ENCODE measurements at places on chromosomes 1 and 21.

DNA sequence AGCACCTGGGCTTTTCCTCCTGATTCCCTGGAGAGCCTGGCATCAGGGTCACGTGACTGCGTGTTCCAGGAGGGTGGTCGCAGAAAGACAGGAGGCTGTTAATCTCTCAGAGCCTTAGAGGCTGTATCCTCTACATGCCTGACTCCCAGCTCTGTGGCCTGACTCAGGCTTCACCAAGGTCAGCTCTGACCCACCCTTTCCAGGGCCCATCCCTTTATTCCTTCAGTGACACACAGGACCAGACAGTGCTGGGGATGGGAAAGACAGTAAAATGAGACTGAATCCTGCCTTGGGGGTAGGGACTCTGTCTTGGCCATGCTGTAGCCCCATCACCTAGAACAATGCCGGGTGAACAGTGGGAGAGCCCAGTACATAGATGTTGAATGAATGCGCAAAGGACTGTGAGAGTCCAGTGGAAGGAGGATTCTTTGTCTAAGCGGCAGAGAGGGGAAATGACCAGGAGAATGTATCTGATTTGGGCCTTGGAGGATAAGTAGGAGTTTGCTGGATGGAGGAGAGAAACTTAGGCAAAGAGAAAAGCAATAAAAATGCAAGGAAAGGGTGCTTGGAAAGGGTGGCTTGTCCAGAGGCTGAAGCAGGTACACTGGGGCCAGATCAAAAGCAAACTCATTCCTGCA lies 33.0 kb downstream of the EPHX1 start:
- DNase-seq, result no peak

DNA sequence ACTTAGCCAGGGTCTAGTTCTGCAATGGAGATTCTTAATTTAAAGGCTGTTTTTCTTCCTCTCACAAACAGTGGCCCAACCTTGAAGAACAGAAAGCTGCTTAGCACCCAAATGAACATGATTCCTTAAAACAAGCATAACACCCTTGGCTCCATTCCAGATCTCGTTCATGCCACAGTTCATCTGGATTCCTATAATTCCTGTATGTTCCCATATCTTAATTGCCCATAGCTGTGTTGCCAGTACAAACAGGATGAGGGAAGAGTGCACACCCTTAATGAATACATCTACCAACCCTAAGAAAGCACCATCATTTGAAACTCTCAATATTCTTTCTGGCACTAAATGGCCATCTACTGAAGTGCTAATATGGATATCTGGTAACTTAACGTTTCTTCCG lies 45.5 kb downstream of the TGFB2 start:
- no peak for DNase-seq

DNA sequence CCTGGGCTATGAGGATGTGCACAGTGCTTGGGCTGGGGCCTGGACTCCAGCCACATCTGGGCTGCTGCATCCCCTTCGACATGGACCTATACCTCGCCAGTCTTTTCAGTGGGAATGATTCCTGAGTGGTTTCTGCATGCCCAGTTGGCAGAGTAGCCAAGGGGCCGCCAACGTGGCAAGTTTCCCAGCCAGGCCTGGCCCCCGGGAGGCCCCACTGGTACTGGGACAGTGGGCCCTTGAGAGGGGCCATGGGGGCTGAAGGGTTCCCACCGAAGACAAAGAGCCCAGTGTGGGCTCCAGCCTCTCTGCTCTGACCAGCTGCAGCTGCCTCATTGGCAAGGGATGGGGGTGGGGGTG lies 15.4 kb downstream of the RAP1GAP start:
- no peak for DNase-seq

DNA sequence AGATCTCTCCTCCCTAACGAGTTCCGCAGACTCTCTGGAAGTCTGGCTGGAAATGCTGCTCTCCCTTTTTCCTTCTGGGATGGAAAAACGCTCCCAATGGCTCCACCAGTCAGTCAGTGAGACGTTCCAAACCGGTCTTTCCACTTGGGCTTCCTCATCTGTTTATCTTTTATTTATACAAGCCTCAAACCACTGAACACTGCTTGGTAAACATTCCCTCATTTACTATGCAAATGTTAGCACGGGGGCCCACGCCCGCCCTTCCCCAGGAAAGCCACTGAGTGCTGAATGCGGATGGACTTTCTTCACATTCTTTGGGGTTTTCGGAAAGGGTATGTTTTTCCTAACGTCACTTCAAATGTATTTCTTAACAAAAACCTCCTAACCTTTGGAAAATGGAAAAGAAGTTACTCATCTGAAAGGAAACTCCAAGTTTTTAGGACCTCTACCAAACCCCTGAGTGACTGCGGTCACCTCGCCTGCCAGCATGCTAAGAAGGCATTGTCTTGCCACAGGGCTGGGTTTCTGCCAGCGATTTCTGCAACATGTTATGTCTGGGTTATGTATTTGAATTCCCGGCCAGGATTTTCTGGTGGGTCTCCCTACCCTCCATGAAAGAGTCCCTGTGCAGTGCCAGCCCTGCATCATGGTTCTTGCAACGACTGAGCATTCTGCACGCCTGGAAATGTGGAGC lies 14.0 kb upstream of the UMODL1 start:
- peak; percentile 42 for DNase-seq

- no peak for DNase-seq
Observed at GRCh38 chr1:11845641-11846335, 1.8 kb downstream of the NPPA start.

DNA sequence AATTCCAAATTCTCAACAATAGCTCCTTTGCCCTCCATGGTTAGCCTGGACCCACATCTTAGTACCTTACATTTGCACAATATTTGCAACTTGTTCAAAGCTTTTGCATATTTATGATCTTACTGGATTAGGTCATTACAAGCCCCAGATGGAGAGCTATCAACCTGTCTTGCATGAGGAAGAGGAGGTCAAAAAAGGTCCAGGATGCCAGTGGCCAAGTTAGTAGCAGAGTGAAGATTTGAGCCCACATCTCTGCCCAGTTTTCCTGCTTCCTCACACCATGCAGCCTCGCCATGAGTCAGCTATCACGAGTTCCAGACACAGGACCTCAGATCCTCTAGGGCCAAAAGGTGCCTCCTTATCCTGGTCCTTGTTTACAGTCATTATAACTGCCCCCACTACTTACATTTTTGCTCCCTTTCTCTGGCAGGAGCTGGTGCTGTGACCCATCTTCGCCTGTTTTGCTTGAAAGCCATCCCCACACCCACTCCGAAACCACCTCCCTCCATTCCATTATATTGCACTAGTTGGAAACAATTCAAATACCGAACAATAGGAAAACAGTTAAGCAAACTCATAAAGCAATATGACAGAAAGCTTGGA lies 5.0 kb upstream of the AHCYL1 start:
- DNase-seq, result no peak

- DNase-seq, result no peak
Observed at GRCh38 chr1:147630022-147630421, 40.3 kb downstream of the ACP6 start.

DNA sequence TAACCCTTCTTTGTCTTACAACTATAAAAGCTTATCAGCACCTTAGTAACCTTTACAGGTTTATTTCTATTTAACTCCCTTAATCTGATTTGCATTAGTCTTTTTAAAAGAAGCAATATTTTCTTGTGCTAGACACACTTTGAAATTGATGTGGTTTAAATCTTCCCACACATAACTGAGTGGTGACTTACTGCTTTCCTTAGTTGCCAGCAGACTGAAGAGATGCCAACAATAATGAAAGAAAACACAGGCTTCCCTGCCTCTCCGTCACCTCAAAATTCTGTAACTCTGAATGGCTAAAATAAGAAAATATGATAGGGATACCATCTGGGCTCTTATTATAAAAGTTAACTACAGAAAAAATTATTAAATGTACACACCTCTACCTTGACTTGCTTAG lies 196.8 kb downstream of the PTBP2 start:
- DNase-seq, result no peak

GRCh38 chr1:31717341-31717740 lies 13.5 kb upstream of the COL16A1 start:
- DNase-seq, result no peak

DNA sequence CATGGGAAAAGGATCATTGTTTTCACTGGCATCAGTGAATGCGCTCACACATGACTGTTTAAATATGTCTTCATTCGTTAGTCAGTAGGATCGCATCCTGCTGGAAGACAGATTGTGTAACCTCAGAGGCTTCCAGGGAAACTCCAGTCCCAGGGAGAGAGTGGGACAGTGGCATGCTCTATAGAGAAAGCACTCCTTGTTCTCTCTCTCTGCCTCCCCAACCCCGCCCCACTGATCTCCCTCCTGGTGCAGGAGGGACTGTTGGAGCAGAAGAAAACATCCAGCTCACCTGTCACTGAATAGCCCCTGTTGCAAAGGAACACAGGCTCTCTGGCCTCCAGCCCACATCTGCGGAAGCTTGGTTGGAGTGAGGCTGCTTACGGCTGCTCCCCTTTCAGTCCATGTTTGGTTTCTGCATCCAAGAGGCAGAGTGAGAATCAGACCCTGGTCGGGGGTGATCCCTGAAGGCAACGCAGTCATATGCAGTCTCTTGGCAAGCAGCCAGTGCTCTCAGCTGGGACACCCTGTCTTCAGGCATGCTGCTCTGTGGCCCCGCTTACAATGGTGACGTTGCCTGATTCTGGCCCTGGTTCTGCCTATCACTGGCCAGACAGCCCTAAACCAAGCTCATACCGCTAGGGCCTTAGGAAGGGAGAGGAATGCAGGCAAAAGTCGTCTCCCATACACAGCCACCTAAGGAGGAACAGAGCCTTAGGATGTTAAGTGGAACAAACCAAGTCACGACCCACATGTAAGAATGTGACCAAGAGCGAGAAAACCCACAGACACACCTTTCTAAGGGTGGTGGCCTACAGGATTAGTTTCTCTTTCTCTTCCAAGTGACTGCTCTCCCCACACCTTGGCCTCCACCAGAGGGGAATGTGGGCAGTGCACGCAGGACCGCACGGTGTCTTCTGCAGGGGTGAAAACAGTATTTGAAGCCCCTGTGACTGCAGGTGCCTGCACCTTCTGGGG lies 39.7 kb downstream of the BACE2 start:
- peak; percentile 21 for DNase-seq

GRCh38 chr1:103520822-103521221 lies 4.7 kb upstream of the RNPC3 start:
- DNase-seq, result no peak

DNA sequence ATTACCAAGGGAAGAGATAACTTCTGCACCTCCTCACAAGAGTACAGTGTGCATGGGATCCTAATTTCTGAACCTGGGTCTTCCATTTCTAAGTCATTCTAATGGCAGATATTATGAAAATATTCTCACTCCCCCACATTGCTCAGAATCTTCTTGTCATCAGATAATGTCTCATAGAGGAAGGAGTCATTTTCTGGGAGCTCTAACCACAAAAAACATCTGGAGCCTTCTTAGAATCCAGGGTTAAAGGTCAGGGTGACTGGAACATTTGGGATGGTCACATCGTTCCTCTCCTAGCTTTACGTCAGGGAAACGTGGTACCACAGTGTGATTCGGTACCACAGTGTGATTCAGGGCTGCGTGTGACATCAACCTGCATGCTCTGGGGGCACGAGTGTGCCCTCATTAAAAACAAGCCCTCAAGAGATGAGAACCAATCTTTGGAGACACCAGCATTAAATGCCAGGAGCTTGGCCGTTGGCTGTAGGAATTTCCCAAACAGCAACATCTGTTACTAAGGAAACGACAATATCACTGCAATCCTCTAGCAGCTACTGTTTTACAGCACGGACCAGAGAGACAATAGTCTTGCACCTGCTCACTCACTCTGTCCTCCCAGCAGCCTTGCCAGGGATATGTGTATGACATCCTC lies 179.1 kb downstream of the PSMG1 start:
- DNase-seq, result peak; percentile 48

- no peak for DNase-seq
Observed at GRCh38 chr21:43280949-43281633, 112.3 kb downstream of the CRYAA start.

DNA sequence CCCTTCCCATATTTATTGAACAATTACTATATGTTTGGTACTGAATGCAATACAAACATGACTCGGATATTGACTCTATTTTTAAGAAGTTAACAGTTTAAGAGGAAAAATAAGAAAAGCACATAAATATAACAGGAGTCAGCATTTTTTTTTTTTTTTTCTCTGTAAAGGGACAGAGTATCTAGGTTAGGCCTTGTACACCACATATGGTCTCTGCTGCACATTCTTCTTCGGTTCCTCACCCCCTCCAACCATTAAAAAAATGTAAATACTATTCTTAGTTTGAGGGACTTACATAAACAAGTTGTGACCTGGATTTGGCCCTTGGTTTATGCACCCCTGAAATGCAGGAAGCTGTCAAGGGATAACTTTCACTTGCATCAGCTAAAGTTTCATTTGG lies 40.4 kb downstream of the PHC2 start:
- no peak for DNase-seq

GRCh38 chr1:107529511-107530149 lies 388.8 kb downstream of the NTNG1 start:
- DNase-seq, result peak; percentile 82

DNA sequence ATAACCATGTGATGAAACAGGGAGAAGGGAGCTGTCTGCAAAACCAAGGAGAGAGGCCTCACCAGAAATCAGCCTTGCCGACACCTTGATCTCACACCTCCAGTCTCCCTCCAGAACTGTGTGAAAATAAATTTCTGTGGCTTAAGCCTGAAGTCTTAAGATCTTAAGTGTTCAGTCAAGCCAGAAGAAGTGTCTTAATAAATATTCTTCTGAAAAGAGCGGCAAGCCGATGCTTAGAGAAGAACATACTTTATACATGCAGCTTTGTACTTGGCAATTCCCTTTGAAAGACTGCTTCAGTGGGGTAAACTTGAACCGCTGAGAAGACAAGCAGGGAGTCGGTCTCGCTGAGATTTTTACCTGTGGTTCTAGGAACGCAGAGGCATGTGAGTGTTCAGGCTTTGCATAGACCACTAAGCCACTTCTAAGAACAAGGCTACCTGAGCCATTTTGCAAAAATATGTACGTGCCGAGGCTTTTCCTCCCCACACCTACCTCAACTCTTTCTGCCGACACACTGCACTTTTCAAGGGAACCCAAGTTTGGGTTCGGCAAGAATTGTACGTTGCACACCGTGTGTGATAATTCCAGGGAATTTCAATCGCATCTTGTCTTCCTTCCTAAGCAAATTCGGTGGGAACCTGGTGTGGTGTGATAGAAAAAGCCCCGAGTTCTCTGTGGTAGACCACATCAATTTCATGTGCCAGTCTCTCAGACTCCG lies 3.4 kb downstream of the RUNX1 start:
- DNase-seq, result no peak

DNA sequence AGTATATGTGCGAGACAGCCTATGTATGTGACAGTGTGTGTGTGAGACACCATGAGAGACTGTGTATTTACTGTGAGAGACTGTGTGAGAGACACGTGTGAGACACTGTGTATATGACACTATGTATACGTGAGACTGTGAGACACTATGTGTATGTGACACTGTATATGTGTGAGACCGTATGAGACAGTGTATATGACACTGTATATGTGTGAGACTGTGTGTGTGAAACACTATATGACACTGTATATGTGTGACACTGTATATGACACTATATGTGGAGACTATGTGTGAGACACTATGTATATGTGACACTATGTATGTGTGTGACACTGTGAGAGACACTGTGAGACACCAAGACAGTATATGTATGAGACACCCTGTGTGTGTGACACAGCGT lies 52.9 kb upstream of the KDM4A start:
- DNase-seq, result no peak

Measured in NCI-H1092 treated with DMSO at 0.1 percent for 48 hours (cell line).